ENCODE measurements at places on chromosomes 7 and 10. TPM values are rescaled to one million over a fixed set of nuclear protein-coding genes. Genes with fewer than 3 reads are reported as not detected.

Gene PLAC9
- total RNA-seq: 60.6 TPM

Gene PLCE1
- 3.3 TPM for total RNA-seq

Gene MAGI2
- 12.8 TPM for total RNA-seq

Gene PSD
- 8.4 TPM for total RNA-seq

Gene EPHA1
- total RNA-seq: 0.09 TPM

Data from bronchial smooth muscle cell (primary cell).